ENCODE measurements at places on chromosomes 2 and 18. TPM values are rescaled to one million over a fixed set of nuclear protein-coding genes. Genes with fewer than 3 reads are reported as not detected.

Gene TACR1
- polyA plus RNA-seq, result 0.15 TPM

- no peak for DNase-seq
Observed at GRCh38 chr2:80126596-80127189, 177.9 kb downstream of the LRRTM1 start.

DNA sequence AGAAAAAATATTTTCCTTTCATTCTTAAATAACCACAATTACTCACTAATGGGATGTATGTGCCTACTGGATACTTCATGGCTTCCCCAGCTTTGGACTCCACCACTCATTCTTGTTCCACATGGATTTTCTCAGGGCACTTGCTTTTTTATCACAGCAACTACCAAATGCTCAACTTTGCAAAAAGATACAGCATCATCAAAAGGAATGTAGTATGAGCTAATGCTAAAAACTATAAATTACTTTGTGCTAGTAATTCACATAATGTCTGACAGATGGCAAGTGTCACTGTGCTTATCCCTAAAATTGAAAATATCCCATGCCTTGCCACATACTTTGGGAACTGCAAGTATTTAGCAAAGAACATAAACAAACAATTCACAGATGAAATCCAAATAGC lies 130.4 kb upstream of the ZFP36L2 start:
- no peak for DNase-seq

DNA sequence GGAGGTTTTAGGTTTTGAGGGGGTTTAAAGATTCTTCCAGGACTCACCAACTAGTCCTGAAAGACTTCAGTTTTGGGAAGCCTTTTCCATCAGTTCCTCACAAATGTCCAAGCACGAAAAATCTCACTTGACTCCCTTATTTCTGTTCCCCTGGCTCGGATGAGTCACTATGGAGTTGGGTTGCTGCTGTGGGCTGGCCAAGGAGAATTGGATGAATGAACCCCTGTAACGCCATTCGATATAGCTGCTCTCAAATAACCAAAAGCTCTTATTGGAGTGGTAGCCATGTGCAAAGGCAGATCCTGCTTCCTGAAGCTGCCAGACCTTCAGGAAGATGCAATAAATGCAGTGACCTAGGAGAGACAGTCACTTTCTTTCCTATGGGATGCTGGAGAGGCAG lies 417.0 kb downstream of the ZNF521 start:
- no peak for DNase-seq

GRCh38 chr2:45786836-45787357 lies 135.4 kb downstream of the PRKCE start:
- no peak for DNase-seq

- no peak for DNase-seq
Observed at GRCh38 chr2:40204268-40204667, 247.6 kb downstream of the SLC8A1 start.

GRCh38 chr2:10544252-10544651 lies 96.1 kb upstream of the ODC1 start:
- DNase-seq, result no peak

DNA sequence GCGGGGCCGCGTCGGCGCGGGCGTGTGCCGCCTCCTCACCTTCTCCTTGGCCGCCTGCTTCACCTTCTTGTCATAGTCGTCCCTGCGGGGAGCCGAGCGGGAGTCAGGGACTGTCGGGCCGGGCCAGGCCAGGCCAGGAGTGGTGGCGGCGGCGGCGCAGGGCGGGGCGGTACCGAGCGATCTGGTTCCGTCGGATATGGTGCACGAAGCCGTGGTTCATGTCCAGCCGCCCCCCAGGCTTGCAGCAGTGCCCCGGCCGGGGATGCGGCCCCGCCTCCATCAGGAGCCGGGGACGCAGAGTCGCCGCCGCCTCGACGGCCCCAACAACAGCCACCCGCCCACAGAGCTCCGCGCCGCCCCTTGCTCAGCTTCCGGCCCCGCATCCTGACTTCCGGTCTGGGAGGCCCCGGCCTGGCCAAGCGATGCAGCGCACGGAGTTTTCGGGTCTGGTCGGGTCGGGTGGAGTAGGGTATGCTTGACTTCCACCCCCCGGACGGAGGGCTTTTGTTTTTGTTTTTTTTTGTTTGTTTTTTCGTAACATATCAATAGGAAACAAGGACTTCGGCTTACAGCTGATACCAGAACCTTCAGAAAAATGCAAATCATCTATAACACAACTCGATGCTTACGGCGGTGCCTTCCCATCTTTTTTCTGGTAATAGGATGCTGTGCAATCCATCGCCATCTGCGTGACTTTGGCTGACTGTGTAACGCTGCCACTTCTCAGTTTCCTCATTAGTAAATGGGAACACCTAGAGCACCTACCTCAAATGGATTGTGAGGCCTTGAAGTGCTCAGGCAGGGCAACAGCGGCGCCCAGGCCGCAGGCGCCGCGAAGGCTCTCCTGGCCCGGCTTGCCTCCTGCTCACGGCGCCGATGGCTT lies at the start of gene C2orf68:
Gene C2orf68 (minus strand): TSS at position 362 of the 883 bp plus-strand sequence. CDS start 82 bp downstream, at position 280.
- peak; percentile 88 for DNase-seq

- DNase-seq, result peak; percentile 54
Observed at GRCh38 chr2:46296216-46296839, 879 bp upstream of the EPAS1 start.

Gene SIX3
- not detected for polyA plus RNA-seq

GRCh38 chr2:63569740-63570139 lies 18.5 kb downstream of the WDPCP start:
- no peak for DNase-seq

DNA sequence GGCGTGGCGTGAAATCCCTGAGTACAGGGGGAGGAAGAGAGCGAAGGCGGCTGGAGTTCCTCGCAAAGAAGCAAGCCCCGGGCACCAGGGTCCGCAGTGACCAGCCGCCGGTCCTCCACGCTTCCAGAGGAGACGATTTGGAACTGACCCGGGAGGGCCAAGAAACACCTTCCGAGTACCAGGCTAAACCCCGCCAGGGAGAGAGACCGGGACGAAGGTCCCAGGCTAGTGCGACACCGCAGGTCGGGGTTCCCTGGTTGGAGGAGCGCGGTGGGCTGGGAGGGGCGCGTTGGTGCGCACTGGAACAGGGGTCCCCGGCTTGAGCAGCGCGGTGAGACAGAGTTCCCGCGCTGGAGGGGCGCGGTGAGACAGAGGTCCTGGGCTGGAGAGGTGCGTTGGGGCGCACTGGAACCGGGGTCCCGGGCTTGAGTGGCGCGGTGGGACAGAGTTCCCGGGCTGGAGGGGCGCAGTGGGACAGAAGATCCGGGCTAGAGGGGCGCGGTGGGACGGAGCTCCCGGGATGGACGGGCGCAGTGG lies 901 bp downstream of the WDFY1 start:
- peak; percentile 54 for DNase-seq

DNA sequence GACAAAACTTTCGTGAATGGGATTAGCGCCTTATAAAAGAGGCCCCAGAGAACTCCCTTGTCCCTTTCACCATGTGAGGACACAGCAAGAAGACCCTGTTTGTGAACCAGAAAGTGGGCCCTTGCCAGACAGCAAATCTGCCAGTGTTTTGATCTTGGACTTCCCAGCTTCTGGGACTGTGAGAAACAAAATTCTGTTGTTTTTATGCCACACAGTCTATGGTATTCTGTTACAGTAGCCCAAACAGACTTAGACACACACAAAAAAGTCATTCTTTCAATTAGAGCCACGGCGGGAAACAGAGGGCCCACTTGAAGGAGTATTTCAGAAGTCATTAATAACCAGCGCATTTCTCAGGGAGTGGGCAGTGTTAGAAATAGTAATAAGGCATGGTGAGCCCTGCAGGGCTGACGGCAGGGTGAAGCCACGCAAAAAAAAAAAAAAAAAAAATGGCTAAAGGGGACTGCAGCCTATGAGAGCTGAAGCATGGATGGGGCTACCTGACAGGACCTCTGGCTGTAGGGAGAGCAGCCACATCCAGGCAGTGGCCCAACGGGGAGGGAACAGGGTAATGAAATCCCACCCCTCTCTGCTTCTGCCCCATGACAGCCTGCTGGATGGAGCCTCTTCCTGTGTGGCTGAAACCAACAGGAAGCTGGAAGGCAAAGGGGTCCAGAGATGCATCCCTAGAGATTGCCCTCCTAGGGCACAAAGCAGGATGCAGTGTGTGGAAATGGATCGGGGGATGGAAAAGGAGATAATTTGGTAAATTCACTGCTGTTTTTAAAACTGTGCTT lies 189.3 kb downstream of the KCNS3 start:
- no peak for DNase-seq

- peak; percentile 19 for DNase-seq
Observed at GRCh38 chr2:40451918-40452605, at the start of gene SLC8A1. Gene SLC8A1, minus strand, starts transcription at chr2:40452090.

Gene SNTG2
- 0.72 TPM for polyA plus RNA-seq

DNA sequence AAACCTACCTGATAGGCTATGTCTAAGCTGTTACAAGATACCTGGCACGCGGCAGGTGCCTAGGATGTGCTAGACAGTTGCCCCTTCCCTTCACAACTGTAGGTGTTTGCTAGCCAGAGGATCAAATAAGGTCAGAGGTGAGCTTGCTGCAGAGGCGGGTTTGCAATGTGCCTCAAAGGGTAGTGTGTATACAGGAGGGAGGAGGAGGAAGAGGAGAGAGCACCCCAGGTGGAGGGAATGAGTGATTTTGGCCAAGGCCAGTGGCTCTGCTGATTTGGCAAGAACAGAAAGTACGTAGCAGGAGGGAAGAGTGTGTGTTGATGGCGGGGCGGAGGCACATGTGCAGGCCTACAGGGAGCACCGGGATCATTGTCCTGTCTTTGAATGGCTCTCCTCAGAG lies 236.5 kb downstream of the HAUS1 start:
- no peak for DNase-seq

DNA sequence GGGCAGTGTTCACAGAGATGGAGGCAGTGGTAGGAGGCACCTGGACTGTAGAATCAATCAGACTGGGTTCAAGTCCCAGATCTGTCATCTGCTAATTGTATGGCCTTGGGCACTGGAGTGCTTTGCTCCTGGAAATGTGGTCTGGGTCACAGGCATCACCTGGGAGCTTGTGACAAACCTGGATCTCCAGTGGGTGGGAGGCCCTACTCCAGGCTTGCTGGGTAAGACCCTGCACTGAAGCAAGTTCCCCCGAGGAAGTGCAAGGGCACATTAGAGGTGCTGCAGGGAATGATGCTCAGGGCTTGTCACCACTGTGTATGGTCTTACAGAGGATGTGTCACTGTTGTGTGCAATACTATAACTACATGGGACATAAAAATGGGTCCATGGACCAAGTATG lies 220.5 kb upstream of the ID2 start:
- DNase-seq, result no peak

DNA sequence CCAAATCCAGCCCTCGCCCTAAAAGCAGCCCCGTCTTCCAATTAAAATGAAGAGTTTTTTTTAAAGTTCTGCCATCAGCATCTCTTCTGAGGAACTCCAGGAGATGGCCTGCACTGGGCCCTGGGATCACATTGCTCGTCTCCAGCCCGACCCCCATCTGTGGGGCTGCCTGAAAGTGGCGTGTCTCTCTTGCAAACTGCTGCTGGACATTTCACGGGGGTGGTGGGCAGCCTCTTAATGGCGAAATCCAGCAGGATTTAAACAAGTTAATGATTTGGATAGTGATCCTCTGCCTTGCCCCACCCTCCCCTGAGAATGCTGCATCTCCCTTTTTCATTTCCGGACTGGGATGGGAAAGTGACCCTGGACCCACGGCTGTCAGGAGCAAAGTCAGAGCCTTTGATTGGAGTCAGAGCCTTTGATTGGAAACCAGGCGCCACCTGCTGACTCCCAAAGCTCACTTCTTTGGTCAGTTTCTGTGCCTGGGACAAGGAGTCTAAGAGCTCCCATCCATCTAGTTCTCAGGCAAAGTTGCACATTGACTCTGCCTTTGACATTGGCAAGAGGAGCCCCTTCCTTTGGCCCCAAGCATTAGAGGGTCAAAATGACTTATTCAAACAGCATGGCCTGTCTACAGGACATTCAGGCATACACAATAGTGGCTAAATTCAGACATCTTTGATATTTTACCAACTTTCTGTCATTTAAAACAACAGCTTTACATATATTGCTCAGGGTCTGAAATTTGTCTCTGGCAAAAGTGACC lies 155.2 kb downstream of the SH3BP4 start:
- peak; percentile 65 for DNase-seq

Gene INHA
- 18.9 TPM for polyA plus RNA-seq

- DNase-seq, result no peak
Observed at GRCh38 chr2:120344976-120345581, 857 bp upstream of the INHBB start.

- no peak for DNase-seq
Observed at GRCh38 chr2:58939388-58939787, 698.3 kb upstream of the FANCL start.

DNA sequence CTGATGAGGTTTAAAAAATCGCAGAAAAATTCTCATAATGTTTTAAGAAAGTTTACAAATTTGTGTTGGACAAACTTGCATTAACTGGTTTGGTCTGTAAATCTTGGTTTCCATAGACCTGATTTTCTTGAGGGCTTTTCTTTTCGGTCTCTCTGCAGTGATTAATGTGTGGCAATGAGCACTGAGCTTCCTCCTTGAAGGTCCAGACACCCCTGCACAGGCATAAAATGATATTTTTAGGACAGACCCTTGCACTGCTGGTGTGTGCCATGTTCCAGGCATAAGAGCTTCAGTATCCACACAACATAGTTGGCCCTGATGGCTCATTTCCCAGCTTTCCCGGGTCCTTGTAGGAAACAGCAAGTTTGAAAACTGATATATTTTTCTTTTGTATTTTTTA lies 33.7 kb downstream of the MRPL33 start:
- DNase-seq, result no peak

DNA sequence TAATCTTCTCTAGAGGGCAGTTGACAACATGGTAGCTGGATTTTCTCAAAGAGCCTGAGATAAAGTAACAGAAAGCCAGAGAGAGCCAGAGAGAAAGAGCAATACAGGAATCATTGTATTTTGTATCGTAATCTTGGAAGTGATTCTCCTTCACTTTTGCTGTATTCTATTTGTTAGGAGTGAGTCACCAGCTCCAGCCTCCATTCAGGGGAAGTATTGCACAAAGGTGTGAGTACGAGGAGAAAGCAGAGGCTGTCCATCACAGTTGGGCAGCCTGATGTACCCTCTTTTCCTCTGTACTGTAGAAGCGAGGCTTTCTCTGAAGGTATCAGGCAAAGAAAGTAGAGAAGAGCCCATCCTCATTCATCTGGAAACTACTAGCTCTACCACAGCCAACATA lies 176.8 kb downstream of the KCNS3 start:
- no peak for DNase-seq

Gene KLHL14
- polyA plus RNA-seq, result 0.40 TPM

- no peak for DNase-seq
Observed at GRCh38 chr2:168322325-168323007, 75.1 kb upstream of the STK39 start.

- no peak for DNase-seq
Observed at GRCh38 chr2:150134223-150134857, 353.1 kb downstream of the RND3 start.

GRCh38 chr2:232418466-232419244 lies 12.0 kb downstream of the ALPG start:
- DNase-seq, result no peak

Gene ZNF396
- 2.5 TPM for polyA plus RNA-seq

GRCh38 chr2:89844221-89844943 lies 1152.9 kb downstream of the RPIA start:
- no peak for DNase-seq

- peak; percentile 78 for DNase-seq
Observed at GRCh38 chr2:68362069-68362468, 3.0 kb upstream of the PLEK start.
